ENCODE measurements at places on chromosomes 1 and 21.

DNA sequence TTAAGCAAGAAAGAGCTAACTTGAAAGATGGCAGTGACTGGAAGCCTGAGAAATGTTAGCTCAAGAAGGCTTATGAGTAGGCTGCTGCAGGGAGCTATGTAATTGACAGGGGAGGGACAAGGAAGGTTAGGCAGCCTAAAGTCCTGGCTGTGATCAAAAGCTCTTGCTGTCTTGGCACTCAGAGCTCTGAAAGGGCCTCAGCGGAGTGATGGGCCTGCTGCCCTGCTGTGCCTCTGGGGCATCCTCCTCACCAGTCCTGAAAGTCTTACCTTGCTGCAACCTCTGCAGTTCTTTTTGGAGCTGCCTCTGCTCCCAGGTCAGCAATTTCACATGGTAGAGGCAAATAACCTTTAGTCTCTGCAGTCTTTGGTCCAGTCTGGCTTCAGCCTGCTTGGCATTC lies 1.8 kb downstream of the CCDC190 start:
- DNase-seq, result no peak

GRCh38 chr1:1899967-1900327 lies 9.1 kb upstream of the GNB1 start:
- DNase-seq, result no peak

DNA sequence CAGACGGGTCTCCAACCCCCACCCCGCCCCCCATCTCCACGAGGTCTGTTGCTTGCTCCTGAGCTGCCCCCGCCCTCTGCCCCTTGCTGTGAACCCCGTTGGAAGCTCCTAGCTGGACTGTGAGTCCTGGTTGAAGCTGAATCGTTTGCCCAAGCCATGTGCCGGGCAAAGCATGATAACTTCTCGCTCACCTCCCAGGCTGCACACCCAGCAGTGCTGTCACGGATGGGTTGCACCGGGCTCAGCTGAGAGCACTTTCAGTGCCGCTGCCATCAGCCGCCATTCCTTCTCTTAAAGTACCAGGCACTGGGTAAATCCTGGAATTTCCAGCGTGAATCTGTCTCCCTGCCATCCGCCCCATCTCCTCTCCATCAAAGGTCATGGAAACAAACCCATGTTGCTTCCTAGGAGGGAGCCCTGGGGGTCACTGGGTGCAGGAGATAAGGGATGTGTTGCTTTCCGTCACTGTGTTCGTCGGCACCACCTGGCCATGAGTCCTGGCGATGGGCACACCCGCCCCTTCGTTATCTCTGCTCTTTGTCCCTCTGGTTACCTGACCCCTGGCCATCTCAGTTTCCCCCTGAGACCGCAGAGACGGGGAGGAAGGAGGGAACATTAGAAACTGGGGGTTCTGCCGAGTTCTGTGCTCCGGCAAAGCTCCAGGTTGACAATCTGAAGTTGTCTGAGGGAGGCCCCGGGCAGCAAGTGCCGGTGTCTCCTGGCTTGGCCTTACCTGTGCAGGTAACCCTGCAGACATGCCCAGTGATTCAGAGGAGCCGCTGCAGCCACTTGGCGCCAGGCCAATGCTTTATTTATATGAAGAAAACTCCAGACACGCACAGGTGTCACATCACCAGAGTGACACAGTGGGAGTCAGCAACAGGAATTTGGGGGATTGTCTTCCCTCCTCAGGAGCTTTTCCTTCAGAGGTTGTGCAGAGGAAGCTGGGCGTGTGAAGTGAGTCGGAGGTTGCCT lies 2.7 kb downstream of the PDE9A start:
- DNase-seq, result no peak

DNA sequence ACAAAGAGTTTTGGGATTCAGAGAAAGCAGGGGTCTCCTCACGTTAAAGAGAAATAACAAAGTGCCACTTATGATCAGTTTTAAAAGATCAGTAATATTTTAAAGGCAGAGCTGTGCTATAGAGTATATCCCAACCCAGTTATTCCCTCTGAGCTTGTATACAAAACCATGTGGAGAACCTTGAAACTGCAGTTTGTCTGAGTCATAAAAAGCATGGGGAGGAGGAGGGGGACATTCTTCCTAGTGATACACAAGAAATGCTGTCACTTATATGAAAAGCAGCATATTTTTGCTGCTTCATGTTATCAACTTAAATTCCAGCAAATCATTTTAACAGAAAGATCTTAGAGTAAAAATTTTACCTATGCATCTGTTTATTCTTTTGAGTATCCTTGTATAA lies 244.5 kb downstream of the GPR52 start:
- no peak for DNase-seq

GRCh38 chr1:210942513-210942912 lies 191.4 kb downstream of the KCNH1 start:
- no peak for DNase-seq

DNA sequence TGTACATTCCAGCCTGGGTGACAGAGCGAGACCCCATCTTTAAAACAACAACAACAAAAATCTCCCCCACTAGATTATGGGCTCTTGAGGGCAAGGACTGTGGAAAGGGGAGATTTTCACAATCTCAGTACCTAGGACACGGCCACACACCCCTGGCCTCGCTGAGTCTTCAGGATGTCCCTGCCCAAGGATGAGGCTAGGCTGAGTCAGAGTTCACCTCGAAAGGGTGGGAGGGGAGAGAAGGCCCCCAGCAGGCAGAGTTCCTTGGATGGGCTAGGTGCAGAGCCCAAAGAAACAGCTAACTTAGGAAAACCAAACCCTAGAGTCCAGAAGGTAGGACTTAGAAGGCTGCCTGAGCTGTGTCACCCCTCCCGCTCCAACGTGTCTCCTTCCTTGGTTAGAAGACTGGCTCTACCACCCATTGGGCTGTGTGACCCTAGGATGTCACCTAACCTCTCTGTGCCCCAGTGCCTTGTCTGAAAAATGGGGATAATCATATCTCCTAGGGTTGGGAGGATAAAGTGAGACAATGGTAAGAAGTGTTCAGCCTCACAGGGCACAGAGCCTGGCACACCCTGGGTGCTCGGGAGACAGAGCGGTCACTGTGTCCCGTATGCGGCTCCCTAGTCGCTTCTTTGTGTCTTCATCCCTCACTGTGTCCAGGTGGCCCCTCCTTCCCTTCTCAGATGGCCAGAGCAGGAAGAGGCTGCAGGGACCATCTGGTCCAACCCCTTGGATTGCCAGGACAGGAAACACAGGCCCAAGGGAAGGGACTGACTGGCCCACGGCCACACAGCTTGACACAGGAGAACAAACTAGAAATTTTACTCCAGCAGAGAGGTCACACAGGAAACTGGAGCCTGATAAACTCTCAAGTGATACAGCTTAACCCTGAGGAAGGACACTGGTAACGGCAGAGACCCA lies 11.2 kb downstream of the TRIM62 start:
- DNase-seq, result no peak

- no peak for DNase-seq
These were observed 247.2 kb upstream of the CSF3R start for GRCh38 chr1:36729716-36730510.

DNA sequence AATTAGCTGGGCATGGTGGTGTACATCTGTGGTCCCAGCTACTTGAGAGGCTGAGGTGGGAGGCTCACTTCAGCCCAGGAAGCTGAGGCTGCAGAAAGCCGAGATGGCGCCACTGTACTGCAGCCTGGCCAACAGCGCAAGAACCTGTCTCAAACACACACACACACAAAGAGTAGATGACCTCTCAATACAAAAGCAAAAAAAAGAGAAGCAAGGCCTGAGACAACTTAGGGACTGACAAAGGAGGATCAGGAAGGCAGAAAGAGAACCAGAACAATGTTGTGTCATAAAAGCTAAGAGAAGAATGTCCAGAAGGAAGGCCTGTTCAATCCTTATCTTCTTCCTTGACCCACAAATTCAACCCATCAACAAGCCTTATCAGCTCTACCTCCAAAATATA lies 18.5 kb downstream of the WASF2 start:
- DNase-seq, result no peak

GRCh38 chr1:61120246-61120840 lies 38.0 kb downstream of the NFIA start:
- DNase-seq, result no peak

DNA sequence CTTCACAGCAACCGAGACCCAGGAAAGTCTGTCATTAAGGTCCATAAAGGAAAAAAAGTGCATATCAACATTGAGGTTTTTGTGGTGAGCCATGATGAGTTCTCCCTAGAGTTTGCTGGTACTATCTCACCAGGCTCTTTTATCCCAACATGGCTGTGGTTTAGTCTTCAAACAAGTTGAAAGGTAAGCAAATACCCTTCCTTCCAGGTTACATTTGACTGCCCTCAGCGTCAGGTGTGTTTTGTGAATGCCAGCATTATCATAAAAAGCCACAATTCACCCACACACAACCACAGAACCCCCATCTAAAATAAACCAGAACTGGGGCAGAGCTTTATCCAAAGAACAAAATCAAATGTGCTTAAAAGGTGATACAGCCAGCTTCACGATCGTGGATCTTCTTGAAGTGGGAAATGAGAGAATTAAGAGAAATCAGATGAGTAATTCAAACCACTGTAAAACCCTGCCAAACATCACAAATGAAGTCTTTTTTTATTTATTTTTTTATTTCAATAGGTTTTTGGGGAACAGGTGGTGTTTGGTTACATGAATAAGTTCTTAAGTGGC lies 64.7 kb downstream of the SETD4 start:
- no peak for DNase-seq

DNA sequence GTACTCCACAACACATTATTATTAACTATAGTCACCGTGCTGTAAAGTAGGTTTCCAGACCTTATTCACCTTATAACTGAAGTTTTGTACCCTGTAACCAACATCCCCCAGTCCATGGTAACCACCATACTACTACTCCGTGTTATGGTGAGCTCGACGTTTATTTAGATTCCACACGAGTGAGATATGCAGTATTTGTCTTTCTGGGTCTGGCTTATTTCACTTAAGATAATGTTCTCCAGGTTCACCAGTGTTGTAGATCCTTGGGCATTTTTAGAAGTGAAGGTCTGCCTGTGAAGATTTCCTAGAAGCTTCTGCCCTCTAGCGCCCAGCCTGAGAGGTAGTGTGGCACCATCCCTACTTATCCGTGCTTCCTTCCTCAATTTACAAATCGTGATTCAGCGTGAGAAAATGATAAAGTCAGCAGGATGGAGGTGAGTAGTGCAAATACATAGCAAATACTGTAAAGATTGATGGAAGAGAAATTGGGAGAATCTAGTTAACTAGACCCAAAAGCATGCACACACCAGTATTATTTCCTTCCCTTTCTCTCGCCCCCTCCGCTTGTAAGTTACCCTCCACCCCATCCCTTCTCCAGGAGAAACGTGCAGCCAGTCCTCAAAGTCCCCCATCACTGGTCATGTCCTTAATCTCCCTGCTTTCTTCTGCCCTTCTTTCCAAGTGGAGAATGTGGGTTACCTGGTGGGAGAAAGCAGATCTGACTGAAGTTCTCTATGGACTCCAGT lies 36.0 kb upstream of the DISC1 start:
- DNase-seq, result no peak

DNA sequence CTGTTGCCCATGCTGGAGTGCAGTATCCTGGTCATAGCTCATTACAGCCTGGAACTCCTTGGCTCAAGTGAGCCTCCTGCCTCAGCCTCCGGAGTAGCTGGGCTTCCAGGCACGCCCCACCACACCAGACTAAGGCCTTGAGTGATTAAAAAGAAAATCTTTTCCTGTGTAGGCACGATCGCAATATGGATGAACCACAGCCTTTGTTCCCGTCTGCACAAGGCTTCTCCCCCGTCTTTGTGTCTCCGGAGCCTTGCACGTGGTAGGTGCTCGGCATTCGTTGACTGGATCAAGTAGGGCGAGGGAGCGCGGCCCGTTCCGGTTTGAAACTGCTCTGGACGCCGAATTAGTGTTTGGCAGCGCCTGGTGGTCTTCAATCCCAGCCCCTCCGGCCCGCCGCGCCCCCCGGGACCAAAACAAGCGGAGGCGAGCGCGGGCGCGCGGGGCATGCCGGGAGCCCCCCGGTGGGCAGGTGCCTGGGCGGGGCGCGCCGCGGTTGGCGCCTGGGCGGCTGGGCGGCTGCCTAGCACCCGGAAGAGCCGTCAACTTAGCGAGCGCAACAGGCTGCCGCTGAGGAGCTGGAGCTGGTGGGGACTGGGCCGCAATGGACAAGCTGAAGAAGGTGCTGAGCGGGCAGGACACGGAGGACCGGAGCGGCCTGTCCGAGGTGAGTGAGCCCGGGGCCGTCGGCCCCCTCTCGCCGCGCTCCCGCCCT lies at the start of gene SFT2D2:
Gene SFT2D2 (plus strand): TSS at position 529 of the 715 bp plus-strand sequence. CDS start 76 bp downstream, at position 605.
- DNase-seq, result peak; percentile 59

All from stimulated activated CD8-positive, alpha-beta memory T cell treated with anti-CD3 and anti-CD28 coated beads, Interleukin-12 subunit alpha, Interleukin-12 subunit beta, amount 100 ng/mL, for 1 hour (primary cell).